ENCODE measurements at places on chromosomes 5 and 9. TPM values are rescaled to one million over a fixed set of nuclear protein-coding genes. Genes with fewer than 3 reads are reported as not detected.

Gene DMGDH
- total RNA-seq, result not detected

Gene ACOT12
- total RNA-seq, result not detected

Gene ANKRD20A1
- 2.5 TPM for total RNA-seq

Gene ENTPD2
- not detected for total RNA-seq

Gene BHMT2
- 0.76 TPM for total RNA-seq

- no peak overlapping the region for H3K4me3 ChIP-seq
- no peak overlapping the region for H3K27ac ChIP-seq
- H3K36me3 ChIP-seq, result no peaks in the 10 kb centered on the region
- no peaks in the 10 kb centered on the region for H3K27me3 ChIP-seq
Measured at GRCh38 chr5:10586555-10586954, 22.7 kb downstream of the ANKRD33B start.

DNA sequence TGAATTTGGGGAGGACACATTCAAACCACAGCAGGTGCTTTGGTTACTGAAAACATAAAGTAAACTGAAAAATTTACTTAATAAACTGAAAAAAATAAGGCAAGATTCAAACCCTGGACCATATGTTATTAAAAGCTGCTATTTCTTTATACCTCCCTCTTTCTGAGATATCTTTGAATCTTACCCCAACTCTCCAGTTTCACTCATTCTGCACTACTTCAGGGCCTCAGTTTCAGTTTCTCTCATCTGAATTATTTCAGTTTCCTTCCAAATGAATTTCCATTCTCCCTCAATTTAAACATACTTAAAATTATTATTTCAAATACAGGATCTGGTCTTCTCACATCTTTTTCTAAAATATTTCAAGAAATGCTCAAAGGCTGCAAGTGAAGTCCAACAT, 4.9 kb upstream of the OXCT1 start:
- H3K4me3 ChIP-seq, result no peak overlapping the region
- no peak for DNase-seq
- no peak overlapping the region for H3K27ac ChIP-seq
- peaks cover 7% of the 10 kb centered on the region for H3K4me1 ChIP-seq
- peaks cover 4% of the 10 kb centered on the region for H3K27me3 ChIP-seq

- H3K4me1 ChIP-seq, result peaks cover 30% of the 10 kb centered on the region
- no peaks in the 10 kb centered on the region for H3K27me3 ChIP-seq
- DNase-seq, result peak; percentile 89
- no peaks in the 10 kb centered on the region for H3K36me3 ChIP-seq
- H3K27ac ChIP-seq, result no peak overlapping the region
Measured at GRCh38 chr5:124906339-124907097, 160.1 kb upstream of the ZNF608 start.

- no peaks in the 10 kb centered on the region for H3K27me3 ChIP-seq
- H3K36me3 ChIP-seq, result no peaks in the 10 kb centered on the region
- no peak for DNase-seq
- no peak overlapping the region for H3K27ac ChIP-seq
Measured at GRCh38 chr5:27742805-27743204, 704.4 kb upstream of the CDH9 start.

DNA sequence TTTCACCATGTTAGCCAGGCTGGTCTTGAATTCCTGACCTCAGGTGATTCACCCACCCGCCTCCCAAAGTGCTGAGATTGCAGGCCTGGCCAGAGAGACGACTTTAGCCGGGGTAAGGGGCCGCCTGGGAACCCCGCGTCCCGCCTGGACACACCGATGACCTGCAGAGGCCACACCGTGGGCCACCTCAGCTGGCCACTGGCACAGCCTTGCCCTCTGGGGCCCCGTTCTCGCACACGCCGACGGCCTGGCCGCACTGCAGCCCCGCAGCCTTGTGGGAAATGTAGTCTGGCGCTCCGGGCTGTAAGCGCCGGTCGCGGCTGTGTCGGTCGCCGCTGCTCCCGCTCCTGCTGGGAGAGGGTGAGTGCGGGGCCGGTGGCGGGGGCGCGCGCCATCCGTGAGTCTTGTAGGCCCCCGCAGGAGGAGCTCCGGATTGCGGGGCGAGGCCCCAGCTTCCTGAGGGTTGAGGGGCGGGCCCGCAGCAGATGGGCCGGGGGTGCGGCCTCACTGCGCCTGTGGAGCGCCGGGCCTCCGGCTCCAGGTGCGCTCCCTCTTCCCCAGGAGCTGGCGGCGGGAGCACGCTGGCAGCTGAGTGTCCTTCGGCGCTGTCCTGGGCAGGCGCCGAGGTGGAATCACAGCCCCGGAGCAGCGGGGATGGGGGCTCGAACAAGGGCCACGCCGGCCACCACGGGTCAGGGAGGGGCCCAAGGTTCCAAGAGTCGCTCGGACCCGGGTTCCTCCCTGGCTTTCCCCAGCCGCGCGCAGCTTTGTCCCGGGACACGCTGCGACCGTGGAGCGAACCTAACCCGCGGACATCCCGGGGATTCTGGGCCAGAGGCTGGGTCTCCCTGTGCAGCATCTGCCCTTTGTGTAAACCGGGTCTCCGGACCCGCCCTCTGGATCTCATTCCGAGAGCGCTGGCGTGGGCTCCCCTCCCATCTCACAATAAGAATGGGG, at the start of gene ZFP2:
Gene ZFP2, plus strand, starts transcription at position 299 of the 957 bp plus-strand sequence. CDS start 35,401 bp downstream, outside the sequence.
- H3K4me3 ChIP-seq, result peak within 1 kb of the TSS; percentile 41
- peak; percentile 58 for DNase-seq
- no peaks in the 10 kb centered on the region for H3K27me3 ChIP-seq
- H3K36me3 ChIP-seq, result no peaks in the 10 kb centered on the region
- no peak within 1 kb of the TSS for H3K27ac ChIP-seq

- no peaks in the 10 kb centered on the region for H3K36me3 ChIP-seq
- peaks cover 11% of the 10 kb centered on the region for H3K27me3 ChIP-seq
- H3K27ac ChIP-seq, result no peak overlapping the region
- DNase-seq, result peak; percentile 22
- no peak overlapping the region for H3K4me3 ChIP-seq
- H3K4me1 ChIP-seq, result no peaks in the 10 kb centered on the region
Measured at GRCh38 chr5:170571875-170572852, 68.3 kb downstream of the KCNIP1 start.

- H3K27me3 ChIP-seq, result no peaks in the 10 kb centered on the region
- no peaks in the 10 kb centered on the region for H3K4me1 ChIP-seq
- H3K4me3 ChIP-seq, result no peak overlapping the region
- no peak overlapping the region for H3K27ac ChIP-seq
- no peaks in the 10 kb centered on the region for H3K36me3 ChIP-seq
Measured at GRCh38 chr5:159514229-159514810, 184.0 kb upstream of the IL12B start.

DNA sequence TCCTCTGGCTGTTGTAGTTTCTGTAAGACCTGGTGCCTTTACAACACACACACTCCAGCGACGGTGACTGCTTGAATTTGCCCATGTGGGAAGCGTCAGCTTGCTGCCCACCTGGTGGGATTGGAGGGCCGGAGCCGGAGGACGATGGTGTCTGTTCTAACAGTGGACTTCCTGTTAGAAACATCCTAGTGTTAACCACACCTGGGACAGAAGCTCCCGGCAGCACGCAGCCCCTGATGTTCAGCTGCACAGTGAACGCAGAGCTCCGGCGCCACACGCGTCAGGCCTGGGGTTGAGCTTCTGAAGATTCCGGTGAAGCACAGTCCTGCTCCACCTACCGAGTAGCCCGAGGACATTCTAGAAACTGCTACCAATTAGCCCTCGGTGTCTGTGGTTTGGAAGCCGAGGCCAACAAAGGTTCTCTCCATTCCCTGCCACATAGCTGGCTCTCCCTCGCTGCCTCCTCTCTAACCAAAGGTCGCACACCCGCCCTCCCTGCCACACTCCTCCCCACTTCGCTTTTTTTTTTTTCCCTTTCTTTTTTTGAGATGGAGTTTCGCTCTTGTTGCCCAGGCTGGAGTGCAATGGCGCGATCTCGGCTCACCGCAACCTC, 14.4 kb downstream of the PMPCA start:
- H3K4me1 ChIP-seq, result no peaks in the 10 kb centered on the region
- no peak overlapping the region for H3K27ac ChIP-seq
- H3K4me3 ChIP-seq, result no peak overlapping the region
- H3K27me3 ChIP-seq, result no peaks in the 10 kb centered on the region
- H3K36me3 ChIP-seq, result peaks cover 13% of the 10 kb centered on the region

DNA sequence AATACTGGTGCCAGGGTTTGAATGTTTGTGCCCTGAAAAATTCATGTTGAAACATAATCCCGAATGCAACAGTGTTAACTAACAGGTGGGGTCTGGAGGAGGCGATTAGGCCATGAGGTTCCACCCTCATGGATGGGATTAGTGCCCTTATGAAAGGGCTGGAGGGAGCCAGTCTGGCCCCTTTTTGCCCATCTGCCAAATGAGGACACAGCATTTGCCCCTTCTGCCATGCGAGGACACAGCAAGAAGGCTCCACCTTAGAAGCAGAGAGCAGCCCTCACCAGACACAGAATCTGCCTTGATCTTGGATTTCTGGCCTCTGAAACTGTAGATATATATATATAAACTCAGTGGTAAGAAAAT, 32.6 kb upstream of the RNF130 start:
- no peak overlapping the region for H3K4me3 ChIP-seq
- no peaks in the 10 kb centered on the region for H3K4me1 ChIP-seq
- H3K27ac ChIP-seq, result no peak overlapping the region
- DNase-seq, result no peak
- no peaks in the 10 kb centered on the region for H3K27me3 ChIP-seq

GRCh38 chr5:171205375-171205774, 103.7 kb upstream of the TLX3 start:
- DNase-seq, result no peak
- H3K27ac ChIP-seq, result no peak overlapping the region
- H3K4me3 ChIP-seq, result no peak overlapping the region
- H3K36me3 ChIP-seq, result no peaks in the 10 kb centered on the region
- H3K4me1 ChIP-seq, result no peaks in the 10 kb centered on the region

- DNase-seq, result no peak
- no peaks in the 10 kb centered on the region for H3K4me1 ChIP-seq
- peak overlapping the region; percentile 85 for H3K27ac ChIP-seq
- H3K4me3 ChIP-seq, result peak overlapping the region; percentile 49
- H3K27me3 ChIP-seq, result no peaks in the 10 kb centered on the region
- H3K36me3 ChIP-seq, result peaks cover 2% of the 10 kb centered on the region
Measured at GRCh38 chr5:150945947-150946346, 41.2 kb upstream of the ZNF300 start.

DNA sequence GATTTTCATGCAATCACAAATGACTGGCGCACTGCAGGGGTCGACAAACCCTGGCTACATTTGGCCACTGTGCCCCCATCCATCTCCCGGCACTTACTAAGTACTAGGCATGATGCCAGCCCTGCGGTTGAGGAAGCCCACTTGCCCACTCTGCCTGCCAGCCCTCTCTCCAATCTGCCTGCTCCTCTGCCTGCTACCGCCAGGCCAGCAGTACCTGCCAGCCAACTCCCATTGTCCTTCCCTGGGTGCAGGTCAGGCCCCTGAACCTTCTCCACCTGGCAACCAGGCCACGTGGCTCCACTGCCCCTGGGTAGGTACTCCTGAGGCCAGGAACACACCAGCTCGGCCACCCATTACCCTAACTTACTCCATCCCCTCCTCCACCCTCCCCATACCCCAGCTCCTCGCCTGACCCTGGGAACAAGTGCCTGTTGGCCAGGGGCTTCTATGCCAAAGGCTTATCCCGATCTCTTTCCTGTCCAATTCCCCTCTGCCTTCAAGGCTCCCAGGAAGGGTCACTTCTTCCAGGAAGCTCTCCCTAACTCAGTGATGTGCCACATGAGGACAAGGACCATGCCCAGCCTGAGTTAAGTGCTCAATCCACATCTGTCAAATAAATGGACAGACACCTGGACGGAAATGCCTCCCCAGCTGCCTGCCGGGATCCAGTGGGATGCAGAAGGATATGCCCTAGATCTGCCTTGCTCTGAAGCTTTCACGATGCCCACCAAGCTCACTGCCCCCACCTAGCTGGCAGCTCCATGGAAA, 6.6 kb downstream of the EEIG1 start:
- H3K27me3 ChIP-seq, result no peaks in the 10 kb centered on the region
- no peaks in the 10 kb centered on the region for H3K36me3 ChIP-seq
- no peak for DNase-seq
- H3K27ac ChIP-seq, result no peak overlapping the region
- no peak overlapping the region for H3K4me3 ChIP-seq

- H3K27me3 ChIP-seq, result no peaks in the 10 kb centered on the region
- no peak overlapping the region for H3K4me3 ChIP-seq
- H3K4me1 ChIP-seq, result no peaks in the 10 kb centered on the region
- no peak overlapping the region for H3K27ac ChIP-seq
- H3K36me3 ChIP-seq, result no peaks in the 10 kb centered on the region
Measured at GRCh38 chr5:8641786-8642505, 773.0 kb downstream of the MTRR start.

GRCh38 chr5:38725371-38725865, 120.4 kb upstream of the OSMR start:
- H3K27me3 ChIP-seq, result peaks cover 2% of the 10 kb centered on the region
- H3K36me3 ChIP-seq, result no peaks in the 10 kb centered on the region
- no peak overlapping the region for H3K27ac ChIP-seq
- H3K4me1 ChIP-seq, result no peaks in the 10 kb centered on the region
- no peak for DNase-seq
- no peak overlapping the region for H3K4me3 ChIP-seq

DNA sequence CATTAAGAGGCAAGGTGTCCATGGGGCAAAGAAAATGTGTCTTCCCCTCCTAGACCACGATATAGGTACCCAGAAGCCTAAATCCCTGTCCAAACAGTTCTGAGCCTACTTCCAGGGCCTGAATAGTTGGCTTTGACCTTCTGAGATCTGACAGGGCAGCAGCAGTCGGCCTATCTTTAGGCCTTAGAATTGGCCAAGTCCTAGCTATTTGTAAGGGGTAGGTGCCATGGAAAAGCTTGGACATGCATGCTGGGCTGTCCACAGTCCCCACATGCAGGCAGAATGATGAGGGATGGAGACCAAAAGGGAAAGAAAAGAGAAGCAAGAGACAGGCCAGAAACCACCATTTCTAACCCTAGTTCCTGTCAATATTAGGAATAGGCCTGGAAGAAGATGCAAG, 346.1 kb downstream of the ANXA1 start:
- H3K27me3 ChIP-seq, result no peaks in the 10 kb centered on the region
- no peak overlapping the region for H3K27ac ChIP-seq
- H3K4me3 ChIP-seq, result no peak overlapping the region
- no peaks in the 10 kb centered on the region for H3K4me1 ChIP-seq
- no peak for DNase-seq

GRCh38 chr9:16618524-16618923, 251.9 kb downstream of the BNC2 start:
- no peak overlapping the region for H3K4me3 ChIP-seq
- H3K27me3 ChIP-seq, result no peaks in the 10 kb centered on the region
- DNase-seq, result no peak
- no peak overlapping the region for H3K27ac ChIP-seq

- peaks cover 9% of the 10 kb centered on the region for H3K36me3 ChIP-seq
- H3K27me3 ChIP-seq, result no peaks in the 10 kb centered on the region
- DNase-seq, result no peak
- H3K27ac ChIP-seq, result no peak overlapping the region
Measured at GRCh38 chr5:886716-887325, 5.8 kb downstream of the BRD9 start.

- no peak overlapping the region for H3K4me3 ChIP-seq
- H3K27me3 ChIP-seq, result peaks cover 24% of the 10 kb centered on the region
- no peak overlapping the region for H3K27ac ChIP-seq
- DNase-seq, result no peak
Measured at GRCh38 chr5:158995694-158996173, 104.0 kb downstream of the EBF1 start.

DNA sequence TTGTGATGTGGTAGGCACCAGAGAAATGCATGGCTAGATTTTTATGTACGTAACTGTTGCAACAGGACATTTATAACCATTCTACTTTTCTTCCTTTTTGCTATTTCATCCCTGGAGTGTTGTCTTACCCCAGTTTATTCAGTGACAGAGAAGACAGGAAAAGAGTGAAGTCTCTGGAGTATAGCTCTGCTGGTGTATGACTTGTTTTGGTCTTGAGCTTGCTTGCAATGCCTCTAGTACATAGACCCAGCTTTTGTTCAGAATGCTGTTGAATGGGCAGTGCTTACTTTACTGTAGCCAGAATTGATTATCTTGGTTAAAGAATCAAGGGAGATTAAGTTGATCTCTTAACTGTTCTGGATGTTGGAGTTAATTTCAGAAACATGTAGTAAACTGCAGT, 94.3 kb downstream of the PBX3 start:
- H3K4me1 ChIP-seq, result no peaks in the 10 kb centered on the region
- no peak overlapping the region for H3K4me3 ChIP-seq
- no peaks in the 10 kb centered on the region for H3K36me3 ChIP-seq
- no peaks in the 10 kb centered on the region for H3K27me3 ChIP-seq

Data from endothelial cell of umbilical vein (primary cell).